ENCODE measurements at places on chromosomes 3 and 15. TPM values are rescaled to one million over a fixed set of nuclear protein-coding genes. Genes with fewer than 3 reads are reported as not detected.

IL5RA gene
- total RNA-seq, result 0.18 TPM

FAM3D gene
- not detected for total RNA-seq

GOLGA8O gene
- total RNA-seq, result 2.1 TPM

KNG1 gene
- not detected for total RNA-seq

CCR8 gene
- total RNA-seq, result not detected

SLC12A1 gene
- 0.81 TPM for total RNA-seq

GNB4 gene
- total RNA-seq, result 56.4 TPM

GOLGA6A gene
- total RNA-seq, result not detected

CPEB1 gene
- total RNA-seq, result 10.3 TPM

SLC22A14 gene
- total RNA-seq, result 0.49 TPM

SLC24A5 gene
- total RNA-seq, result not detected

HEG1 gene
- total RNA-seq, result 204 TPM

BFSP2 gene
- not detected for total RNA-seq

LEKR1 gene
- total RNA-seq, result 0.30 TPM

ASB14 gene
- not detected for total RNA-seq

EPHA3 gene
- total RNA-seq, result 10.7 TPM

CD96 gene
- 1.8 TPM for total RNA-seq

FAM43A gene
- total RNA-seq, result 19.4 TPM

C15orf61 gene
- 4.4 TPM for total RNA-seq

CLDN18 gene
- not detected for total RNA-seq

LYZL4 gene
- not detected for total RNA-seq

VEPH1 gene
- total RNA-seq, result not detected

SEMA5B gene
- total RNA-seq, result 4.9 TPM

GBE1 gene
- 103 TPM for total RNA-seq

TRIM59 gene
- total RNA-seq, result 3.4 TPM

SAMD7 gene
- total RNA-seq, result not detected

PPARG gene
- 17.9 TPM for total RNA-seq

ZDHHC23 gene
- 4.1 TPM for total RNA-seq

CKMT1A gene
- total RNA-seq, result not detected

All from aorta (tissue), 5 donors.